ENCODE measurements at places on chromosomes 4 and X. TPM values are rescaled to one million over a fixed set of nuclear protein-coding genes. Genes with fewer than 3 reads are reported as not detected.

DNA sequence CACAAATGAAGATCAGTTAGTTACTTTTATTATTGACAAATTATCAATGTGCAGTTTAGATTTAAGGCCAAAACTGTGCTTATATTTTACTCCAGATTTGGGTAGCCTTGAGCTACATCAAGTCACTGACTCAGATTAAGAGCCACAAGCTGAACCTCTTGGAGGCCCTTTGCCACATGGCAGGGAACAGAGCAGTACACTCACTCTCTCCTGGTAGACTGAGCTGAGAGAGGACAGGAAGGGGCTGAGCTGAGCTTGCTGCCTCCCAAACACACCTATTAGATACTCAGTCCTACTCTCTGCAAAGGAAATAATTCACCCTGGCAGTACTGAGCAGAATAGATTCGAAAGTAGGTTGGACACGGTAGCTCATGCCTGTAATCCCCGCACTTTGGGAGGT is 7.8 kb downstream of the STAP1 start:
- H3K36me3 ChIP-seq = no peaks in the 10 kb centered on the region
- H3K4me3 ChIP-seq = no peak overlapping the region
- DNase-seq = no peak
- no peaks in the 10 kb centered on the region for H3K27me3 ChIP-seq
- H3K4me1 ChIP-seq = no peaks in the 10 kb centered on the region

The MAGIX gene
- total RNA-seq = 0.72 TPM

GRCh38 chr4:159049780-159050375 is 53.0 kb upstream of the RAPGEF2 start:
- no peak for DNase-seq
- H3K4me1 ChIP-seq = no peaks in the 10 kb centered on the region
- H3K27ac ChIP-seq = no peak overlapping the region
- peaks cover 7% of the 10 kb centered on the region for H3K27me3 ChIP-seq
- no peaks in the 10 kb centered on the region for H3K36me3 ChIP-seq

GRCh38 chrX:39922926-39923325 is 174.8 kb downstream of the BCOR start:
- H3K4me3 ChIP-seq = no peak overlapping the region
- H3K36me3 ChIP-seq = no peaks in the 10 kb centered on the region
- DNase-seq = no peak
- no peaks in the 10 kb centered on the region for H3K4me1 ChIP-seq

DNA sequence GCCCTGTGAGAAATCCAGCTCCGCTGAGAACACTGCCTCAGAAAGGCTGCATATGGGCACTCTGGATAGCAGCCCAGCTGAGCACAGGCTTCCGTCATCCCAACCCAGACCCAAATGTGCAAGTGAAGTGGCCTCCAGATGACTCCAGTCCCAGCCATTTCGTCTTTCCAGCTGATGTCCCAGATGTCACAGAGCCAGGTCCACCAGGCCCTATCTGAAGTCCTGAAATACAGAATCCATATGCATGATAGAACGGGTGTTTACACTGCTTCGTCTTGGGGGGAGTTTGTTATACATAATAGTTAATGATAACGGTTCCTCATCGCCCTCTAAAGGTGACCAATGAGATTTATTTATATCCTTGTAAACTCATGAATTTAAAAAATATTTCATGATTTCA is 72.6 kb upstream of the TRIM2 start:
- H3K27me3 ChIP-seq = no peaks in the 10 kb centered on the region
- no peak overlapping the region for H3K4me3 ChIP-seq
- no peak overlapping the region for H3K27ac ChIP-seq

The CHIC1 gene
- total RNA-seq = 13.1 TPM

- peak; percentile 3 for DNase-seq
- no peaks in the 10 kb centered on the region for H3K4me1 ChIP-seq
These were observed 214.3 kb downstream of the FAT4 start for GRCh38 chr4:125529071-125529470.

DNA sequence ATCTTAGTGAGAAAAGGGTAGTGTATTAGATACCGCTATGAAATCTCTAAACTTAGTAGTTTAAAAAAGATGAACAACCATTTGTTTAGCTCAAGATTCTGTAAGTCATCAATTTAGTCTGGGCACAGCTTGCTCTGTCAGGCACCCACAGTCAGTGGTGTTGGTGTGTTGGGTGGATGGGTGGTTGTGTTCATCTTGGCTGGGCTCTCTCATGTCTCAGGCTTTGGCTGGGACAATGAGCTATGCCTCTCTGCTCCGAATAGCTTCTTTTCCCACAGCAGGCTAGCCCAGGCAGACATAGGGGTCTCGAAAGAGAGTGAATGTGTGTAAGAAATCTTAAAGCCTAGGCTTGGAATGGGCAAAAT is 127.0 kb upstream of the GATB start:
- no peak overlapping the region for H3K27ac ChIP-seq
- peaks cover 13% of the 10 kb centered on the region for H3K27me3 ChIP-seq
- no peaks in the 10 kb centered on the region for H3K36me3 ChIP-seq
- DNase-seq = no peak
- H3K4me3 ChIP-seq = no peak overlapping the region
- H3K4me1 ChIP-seq = no peaks in the 10 kb centered on the region

DNA sequence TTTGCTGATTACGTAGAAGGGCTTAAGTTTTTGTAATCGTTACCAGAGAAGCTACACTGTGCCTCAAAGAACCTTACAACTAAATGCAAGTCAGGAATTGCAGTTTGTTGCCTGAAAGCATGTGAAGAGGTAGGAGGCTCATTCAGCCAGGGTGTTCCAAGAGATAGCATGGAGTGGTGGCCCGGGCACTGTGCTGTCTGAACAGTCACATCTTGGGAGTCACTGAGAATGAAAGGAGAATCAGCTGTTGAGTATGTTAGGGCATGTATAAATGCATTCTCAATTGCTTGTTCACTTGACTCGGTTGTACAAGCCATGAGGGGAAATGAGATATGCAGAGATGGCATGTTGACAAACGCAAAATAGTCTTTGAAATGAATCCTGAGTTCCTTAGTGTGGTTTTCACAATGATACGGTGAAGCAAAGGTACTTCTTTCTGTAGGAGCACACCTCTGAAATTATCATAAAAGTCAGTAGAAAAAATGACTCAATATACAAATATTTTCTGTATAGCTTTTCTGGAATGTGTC is 161.0 kb downstream of the DCTD start:
- no peak overlapping the region for H3K4me3 ChIP-seq
- DNase-seq = no peak
- H3K27ac ChIP-seq = no peak overlapping the region

- no peak overlapping the region for H3K27ac ChIP-seq
- H3K27me3 ChIP-seq = peaks cover 35% of the 10 kb centered on the region
- no peak overlapping the region for H3K4me3 ChIP-seq
- H3K4me1 ChIP-seq = no peaks in the 10 kb centered on the region
- DNase-seq = no peak
- no peaks in the 10 kb centered on the region for H3K36me3 ChIP-seq
These were observed 578.0 kb downstream of the BCOR start for GRCh38 chrX:39519566-39520301.

- H3K27me3 ChIP-seq = no peaks in the 10 kb centered on the region
- H3K36me3 ChIP-seq = no peaks in the 10 kb centered on the region
- no peak overlapping the region for H3K4me3 ChIP-seq
- no peak overlapping the region for H3K27ac ChIP-seq
- no peak for DNase-seq
These were observed 58.2 kb downstream of the CWH43 start for GRCh38 chr4:49044270-49044669.

GRCh38 chr4:93788712-93789111 is 39.8 kb upstream of the ATOH1 start:
- no peak overlapping the region for H3K4me3 ChIP-seq
- H3K4me1 ChIP-seq = no peaks in the 10 kb centered on the region
- peak; percentile 10 for DNase-seq
- no peak overlapping the region for H3K27ac ChIP-seq
- no peaks in the 10 kb centered on the region for H3K36me3 ChIP-seq
- H3K27me3 ChIP-seq = peaks cover 4% of the 10 kb centered on the region

The PABPC1L2A gene
- not detected for total RNA-seq

The ADGRG2 gene
- under 0.01 TPM for total RNA-seq

GRCh38 chr4:70747874-70748273 is 26.1 kb downstream of the RUFY3 start:
- H3K27me3 ChIP-seq = no peaks in the 10 kb centered on the region
- DNase-seq = peak; percentile 81
- H3K4me3 ChIP-seq = no peak overlapping the region
- no peak overlapping the region for H3K27ac ChIP-seq
- H3K36me3 ChIP-seq = no peaks in the 10 kb centered on the region
- peaks cover 2% of the 10 kb centered on the region for H3K4me1 ChIP-seq

The GABRA4 gene
- 1.8 TPM for total RNA-seq

DNA sequence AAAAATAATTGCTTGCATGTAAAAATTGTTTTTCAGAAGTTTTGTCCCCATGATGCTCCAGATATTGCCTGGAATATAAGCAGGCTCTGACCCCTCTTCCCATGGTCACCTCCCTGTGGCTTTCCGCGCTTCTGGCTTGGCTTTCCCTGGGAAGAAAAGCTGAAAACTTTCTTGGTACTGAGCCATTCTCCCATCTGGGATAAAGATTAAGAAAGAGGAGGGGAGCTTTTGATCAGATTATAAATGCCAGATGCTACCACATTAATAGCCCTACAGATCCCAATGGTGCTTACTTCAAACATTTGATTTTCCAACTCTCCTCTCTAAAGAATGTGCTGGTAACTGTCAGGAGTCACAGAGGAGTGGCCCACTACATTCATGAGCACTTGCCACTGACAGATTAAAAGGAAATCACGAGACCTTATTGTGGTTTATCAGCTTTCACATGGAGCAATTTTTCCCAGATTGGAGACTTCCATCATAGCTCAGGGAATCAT is 54.4 kb upstream of the GAB1 start:
- H3K36me3 ChIP-seq = no peaks in the 10 kb centered on the region
- peaks cover 9% of the 10 kb centered on the region for H3K4me1 ChIP-seq
- no peak overlapping the region for H3K27ac ChIP-seq
- H3K27me3 ChIP-seq = no peaks in the 10 kb centered on the region
- no peak for DNase-seq

The MAGED1 gene
- total RNA-seq = 415 TPM

The ZDHHC15 gene
- total RNA-seq = not detected

GRCh38 chr4:113221990-113222389 is 172.5 kb downstream of the ANK2 start:
- DNase-seq = peak; percentile 14
- peaks cover 4% of the 10 kb centered on the region for H3K4me1 ChIP-seq
- no peak overlapping the region for H3K4me3 ChIP-seq
- no peak overlapping the region for H3K27ac ChIP-seq
- H3K27me3 ChIP-seq = no peaks in the 10 kb centered on the region

- no peaks in the 10 kb centered on the region for H3K4me1 ChIP-seq
- DNase-seq = no peak
- peaks cover 4% of the 10 kb centered on the region for H3K27me3 ChIP-seq
- H3K4me3 ChIP-seq = no peak overlapping the region
- no peak overlapping the region for H3K27ac ChIP-seq
These were observed 103.0 kb upstream of the MBNL3 start for GRCh38 chrX:132591719-132592275.

The TBC1D8B gene
- total RNA-seq = 10.4 TPM

DNA sequence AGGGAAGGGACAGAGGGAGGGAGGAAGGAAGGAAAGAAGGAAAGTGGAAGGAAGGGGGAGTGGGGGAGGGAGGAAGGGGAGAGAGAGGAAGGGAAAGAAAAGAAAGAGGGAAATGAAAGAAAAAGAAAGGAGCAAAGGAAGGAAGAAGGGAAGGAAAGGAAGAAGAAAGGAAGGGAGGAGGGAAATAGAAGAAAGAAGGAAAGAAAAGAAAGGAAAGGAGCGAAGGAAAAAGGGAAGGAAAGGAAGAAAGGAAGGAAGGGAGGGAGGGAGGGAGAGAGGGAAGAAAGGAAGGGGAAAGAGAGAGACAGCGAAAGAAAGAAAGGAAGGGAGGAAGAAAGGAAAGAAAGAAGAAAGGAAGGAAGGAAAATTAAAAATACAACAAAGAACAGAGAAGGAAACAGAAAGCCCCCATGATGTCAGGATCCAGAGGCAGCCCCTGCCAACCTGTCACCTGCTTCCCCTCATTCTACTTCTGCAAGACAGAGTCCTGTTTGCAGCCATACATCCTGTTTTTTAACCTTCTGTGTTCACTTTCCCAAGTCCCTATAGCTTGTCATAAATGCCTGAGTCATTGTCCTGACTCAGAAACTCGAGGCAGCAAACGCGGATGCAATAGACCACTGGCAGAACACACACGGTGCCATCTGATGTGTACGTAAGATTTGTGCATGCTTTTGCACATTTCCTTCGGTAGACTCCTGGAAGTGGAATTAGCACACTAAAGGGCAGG is 77.0 kb upstream of the C4orf50 start:
- H3K4me1 ChIP-seq = no peaks in the 10 kb centered on the region
- no peak overlapping the region for H3K27ac ChIP-seq
- no peaks in the 10 kb centered on the region for H3K36me3 ChIP-seq
- no peaks in the 10 kb centered on the region for H3K27me3 ChIP-seq
- DNase-seq = peak; percentile 4
- no peak overlapping the region for H3K4me3 ChIP-seq

The CLDN34 gene
- not detected for total RNA-seq

The RBMX gene
- 337 TPM for total RNA-seq

The CXCL6 gene
- total RNA-seq = not detected

GRCh38 chrX:96833333-96833732 is 50.4 kb upstream of the RPA4 start:
- H3K27me3 ChIP-seq = no peaks in the 10 kb centered on the region
- H3K4me1 ChIP-seq = 0 out of 2 replicates have a peak, but pooled peaks cover 1% of the 10 kb centered on the region
- no peak overlapping the region for H3K27ac ChIP-seq
- no peak overlapping the region for H3K4me3 ChIP-seq
- peak; percentile 31 for DNase-seq

- peak; percentile 23 for DNase-seq
- peaks cover 3% of the 10 kb centered on the region for H3K36me3 ChIP-seq
- peak overlapping the region; percentile 43 for H3K4me3 ChIP-seq
- peaks cover 7% of the 10 kb centered on the region for H3K27me3 ChIP-seq
- peaks cover 12% of the 10 kb centered on the region for H3K4me1 ChIP-seq
- peak overlapping the region; percentile 66 for H3K27ac ChIP-seq
These were observed 60.1 kb downstream of the TSC22D3 start for GRCh38 chrX:107715331-107716117.

DNA sequence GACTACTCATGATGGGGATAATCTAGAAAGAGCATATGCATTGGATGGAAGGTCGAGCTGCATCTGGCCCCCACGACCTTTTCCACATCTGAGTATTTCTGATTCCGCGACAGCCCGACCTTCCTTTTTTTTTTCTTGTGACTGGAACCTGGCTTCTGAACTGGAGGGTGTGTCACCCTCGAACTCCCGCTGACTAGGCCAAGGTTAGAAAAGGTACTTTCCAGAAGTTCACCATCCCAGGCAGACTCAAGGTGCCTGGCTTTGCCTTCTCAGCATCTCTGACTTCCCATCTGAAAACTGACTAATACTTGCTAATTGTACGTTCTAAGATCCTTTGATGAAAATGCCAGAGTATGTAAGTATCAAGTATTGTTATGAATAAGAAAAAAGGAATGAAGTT is 49.3 kb upstream of the CD40LG start:
- no peak overlapping the region for H3K4me3 ChIP-seq
- H3K4me1 ChIP-seq = no peaks in the 10 kb centered on the region
- no peaks in the 10 kb centered on the region for H3K36me3 ChIP-seq
- H3K27ac ChIP-seq = no peak overlapping the region
- no peaks in the 10 kb centered on the region for H3K27me3 ChIP-seq

The DCX gene
- not detected for total RNA-seq

All from IMR-90 (cell line).